ENCODE measurements at places on chromosomes 3 and 15. TPM values are rescaled to one million over a fixed set of nuclear protein-coding genes. Genes with fewer than 3 reads are reported as not detected.

GRCh38 chr3:124701687-124702086 lies 28.6 kb upstream of the UMPS start:
- DNase-seq = no peak

DNA sequence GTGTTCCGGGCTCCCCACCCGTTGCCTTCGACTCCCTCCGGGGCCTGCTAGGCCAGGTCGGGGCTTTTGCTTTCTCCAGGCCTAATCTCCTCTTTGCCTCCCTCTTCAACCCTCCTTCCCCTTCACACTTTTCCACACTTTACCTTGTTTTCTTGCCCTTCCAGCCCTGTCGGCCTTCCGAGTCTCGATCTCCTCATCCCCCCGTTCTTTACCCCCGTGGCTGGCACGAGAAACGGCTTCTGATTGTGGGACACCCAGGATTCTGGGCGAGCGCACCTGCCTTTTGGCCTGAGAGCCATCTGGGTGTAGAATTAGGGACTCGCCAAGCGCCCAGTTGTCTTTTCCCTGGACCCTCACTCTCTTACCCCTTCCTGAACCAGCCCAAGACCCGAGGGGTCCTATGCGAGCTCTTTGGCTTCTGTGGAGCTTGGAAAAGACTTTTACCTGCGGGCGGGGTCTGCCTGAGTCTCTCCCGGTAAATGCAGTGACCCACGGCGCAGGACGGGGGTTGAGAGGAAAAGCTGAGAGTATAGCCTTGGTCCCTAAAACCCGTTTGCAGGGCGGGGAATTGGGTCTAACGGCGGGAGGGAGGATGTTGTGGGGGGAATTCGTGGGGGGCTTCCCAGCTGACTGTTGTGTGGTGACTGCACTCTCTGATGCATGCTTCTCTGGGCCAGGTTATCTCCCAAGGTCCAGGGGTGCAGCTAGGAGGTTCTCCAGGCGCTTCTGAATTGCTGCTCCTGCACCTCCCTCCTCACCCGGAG lies 5.5 kb upstream of the ONECUT1 start:
- DNase-seq = no peak

DNA sequence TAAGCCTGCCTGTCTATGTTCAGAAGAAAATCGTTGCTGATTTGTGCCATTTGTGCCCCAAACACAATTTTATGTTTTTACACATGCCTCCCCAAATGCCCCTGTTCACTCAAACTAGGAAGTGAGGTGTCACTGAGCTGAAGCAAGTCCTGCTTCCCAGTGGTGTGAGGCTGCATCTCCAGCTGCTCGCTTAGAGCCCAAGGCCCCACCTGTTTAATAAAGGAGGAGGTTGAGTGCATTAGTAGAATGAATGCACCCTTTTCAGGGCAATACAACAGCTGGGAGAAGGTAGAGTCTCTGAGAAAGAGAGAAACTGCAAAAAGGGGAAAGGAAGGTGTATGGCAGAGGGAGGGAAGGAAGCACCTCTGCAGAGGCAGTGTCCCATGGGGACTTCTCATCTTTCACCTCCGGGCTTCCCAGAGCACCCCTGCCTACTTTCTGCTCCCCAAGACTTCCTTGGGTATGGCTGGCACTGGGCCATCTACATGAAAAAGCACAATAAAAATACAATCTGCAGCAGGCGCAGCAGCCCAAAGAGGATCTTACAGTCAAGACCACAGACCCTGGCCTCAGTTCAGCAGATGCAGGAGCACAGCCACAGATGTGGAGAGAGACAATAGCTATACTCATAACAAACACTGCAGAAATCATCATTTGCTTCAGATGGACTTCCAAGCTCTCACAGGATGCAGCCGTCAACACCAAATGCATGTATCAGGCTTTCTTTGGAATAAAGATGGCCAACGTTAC lies 165.9 kb downstream of the POLR2M start:
- DNase-seq = no peak

GRCh38 chr15:93088981-93089726 lies at the start of gene RGMA:
Gene RGMA, minus strand, starts transcription at chr15:93089211. Its CDS starts 279 bp downstream, at chr15:93088932.
- no peak for DNase-seq

Gene GHRL
- not detected for polyA plus RNA-seq

Gene SCAANT1
- not detected for polyA plus RNA-seq

DNA sequence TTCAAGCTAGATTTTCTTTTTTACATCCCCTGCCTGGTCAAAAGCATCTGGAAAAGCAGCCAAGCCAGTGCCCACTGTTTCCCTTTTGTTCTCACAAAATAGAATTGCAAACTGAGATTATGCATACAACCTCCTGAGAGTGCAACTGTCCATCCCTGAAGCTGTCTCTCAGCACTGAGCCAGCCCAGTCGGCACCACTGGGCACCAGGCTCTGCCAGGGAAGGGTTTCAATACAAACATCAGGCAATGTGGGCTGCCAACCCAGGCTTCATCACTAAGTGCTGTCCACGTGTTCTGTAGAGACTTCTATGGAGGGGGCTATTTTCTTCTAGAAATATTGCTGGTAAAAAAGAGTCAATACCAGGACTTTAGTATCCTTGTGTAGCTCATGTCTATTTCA lies 356.3 kb upstream of the TBL1XR1 start:
- DNase-seq = no peak

Gene PP2D1
- polyA plus RNA-seq = not detected

DNA sequence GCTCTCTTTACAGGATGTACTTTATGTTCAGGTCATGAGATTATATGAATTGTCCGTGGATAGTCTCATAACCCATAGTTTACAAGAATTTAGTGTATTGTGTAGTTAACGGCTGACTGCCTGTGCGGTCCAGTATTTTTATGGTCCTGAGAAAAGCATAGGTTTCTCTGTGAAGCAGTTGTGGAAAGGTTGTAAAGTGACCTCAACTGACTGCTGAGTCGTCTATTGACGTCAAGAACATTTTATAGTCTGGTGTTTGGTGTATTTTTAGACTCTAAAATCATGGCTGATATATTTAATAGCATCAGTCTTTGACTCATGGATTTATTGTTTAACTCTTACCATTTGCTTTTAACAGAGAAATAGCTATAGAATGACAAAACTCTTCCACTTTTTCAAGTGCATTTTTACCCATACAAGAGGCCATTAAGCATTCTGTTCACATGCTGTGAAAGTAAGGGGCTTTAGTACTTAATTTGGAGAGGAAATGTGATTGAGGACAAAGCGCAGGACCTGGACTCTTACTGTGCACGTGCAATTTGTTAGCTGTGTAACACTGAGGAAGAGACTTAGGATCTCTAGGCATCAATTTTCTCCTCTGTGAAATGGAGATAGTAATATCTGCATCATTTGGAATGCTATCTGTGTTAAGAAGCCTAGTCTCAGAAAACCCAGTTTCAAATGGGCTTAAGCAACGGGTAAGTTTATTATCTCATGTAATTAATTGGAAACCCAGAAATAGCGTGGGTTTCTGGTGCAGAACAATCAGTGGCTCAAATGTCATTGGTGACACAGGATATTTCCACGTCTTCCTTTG lies 240.8 kb downstream of the NFKBIZ start:
- peak; percentile 20 for DNase-seq

GRCh38 chr3:36820083-36820482 lies 55.7 kb upstream of the DCLK3 start:
- no peak for DNase-seq

Gene ACKR2
- polyA plus RNA-seq = not detected

GRCh38 chr15:52224211-52224610 lies 33.0 kb upstream of the GNB5 start:
- DNase-seq = no peak

Gene RPL39L
- 56.4 TPM for polyA plus RNA-seq

GRCh38 chr3:115989684-115990421 lies 366.5 kb downstream of the GAP43 start:
- DNase-seq = no peak

GRCh38 chr3:122680475-122681283 lies at the start of gene PARP14:
Gene PARP14, plus strand, starts transcription at chr3:122680839. Its CDS starts 45 bp downstream, at chr3:122680884.
- peak; percentile 52 for DNase-seq

GRCh38 chr3:37725842-37726241 lies 135.8 kb upstream of the CTDSPL start:
- no peak for DNase-seq

Gene ARGFX
- not detected for polyA plus RNA-seq
